ENCODE measurements at places on chromosomes 4 and X. TPM values are rescaled to one million over a fixed set of nuclear protein-coding genes. Genes with fewer than 3 reads are reported as not detected.

The CTAG1B gene
- polyA plus RNA-seq: 0.15 TPM

The SCRG1 gene
- polyA plus RNA-seq: 2.5 TPM

The TEX13C gene
- polyA plus RNA-seq: not detected

The FIP1L1 gene
- 64.4 TPM for polyA plus RNA-seq

The DNAAF6 gene
- polyA plus RNA-seq: not detected

The GPR143 gene
- 3.5 TPM for polyA plus RNA-seq

The ABLIM2 gene
- polyA plus RNA-seq: 1.3 TPM

The CYTL1 gene
- 5.6 TPM for polyA plus RNA-seq

The IQCM gene
- polyA plus RNA-seq: not detected

The RNF212 gene
- polyA plus RNA-seq: 6.8 TPM

DNA sequence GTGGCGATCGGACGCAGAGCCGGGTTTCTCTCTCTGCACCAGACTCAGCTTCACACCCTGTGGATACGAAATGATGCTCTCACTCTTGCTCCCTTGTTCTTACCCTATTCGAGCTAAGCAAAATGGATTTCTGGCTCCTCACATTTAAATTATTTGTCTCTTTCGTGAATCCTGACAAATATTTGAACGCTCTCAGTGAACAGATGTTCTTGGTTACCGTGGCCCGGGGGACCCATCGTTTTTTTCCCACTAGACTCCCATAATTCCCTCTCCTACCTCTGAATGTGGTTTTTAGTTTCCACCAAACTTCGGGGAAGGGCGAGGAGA, 630 bp downstream of the SMARCA5 start:
- no peak for DNase-seq

DNA sequence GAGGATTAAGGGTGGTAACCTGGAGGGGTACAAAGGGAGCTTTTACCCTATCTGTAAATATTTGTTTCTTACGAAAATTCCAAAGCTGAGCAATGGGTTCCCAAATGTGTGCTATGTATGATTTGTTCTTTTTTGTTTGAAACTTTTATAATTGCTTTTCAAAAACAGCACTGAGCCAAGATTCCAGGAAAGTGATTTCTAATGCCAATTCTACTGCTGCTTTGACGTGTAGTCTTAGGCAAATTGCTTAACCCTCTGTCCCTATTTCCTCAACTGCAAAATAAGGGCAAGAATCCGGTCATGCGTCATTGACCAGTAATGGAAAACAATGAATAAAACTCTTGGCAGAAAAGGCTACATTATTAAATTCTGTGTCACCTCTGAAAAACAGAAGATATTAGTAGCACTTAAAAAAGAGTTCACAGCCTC, 454.7 kb downstream of the IL15 start:
- no peak for DNase-seq

DNA sequence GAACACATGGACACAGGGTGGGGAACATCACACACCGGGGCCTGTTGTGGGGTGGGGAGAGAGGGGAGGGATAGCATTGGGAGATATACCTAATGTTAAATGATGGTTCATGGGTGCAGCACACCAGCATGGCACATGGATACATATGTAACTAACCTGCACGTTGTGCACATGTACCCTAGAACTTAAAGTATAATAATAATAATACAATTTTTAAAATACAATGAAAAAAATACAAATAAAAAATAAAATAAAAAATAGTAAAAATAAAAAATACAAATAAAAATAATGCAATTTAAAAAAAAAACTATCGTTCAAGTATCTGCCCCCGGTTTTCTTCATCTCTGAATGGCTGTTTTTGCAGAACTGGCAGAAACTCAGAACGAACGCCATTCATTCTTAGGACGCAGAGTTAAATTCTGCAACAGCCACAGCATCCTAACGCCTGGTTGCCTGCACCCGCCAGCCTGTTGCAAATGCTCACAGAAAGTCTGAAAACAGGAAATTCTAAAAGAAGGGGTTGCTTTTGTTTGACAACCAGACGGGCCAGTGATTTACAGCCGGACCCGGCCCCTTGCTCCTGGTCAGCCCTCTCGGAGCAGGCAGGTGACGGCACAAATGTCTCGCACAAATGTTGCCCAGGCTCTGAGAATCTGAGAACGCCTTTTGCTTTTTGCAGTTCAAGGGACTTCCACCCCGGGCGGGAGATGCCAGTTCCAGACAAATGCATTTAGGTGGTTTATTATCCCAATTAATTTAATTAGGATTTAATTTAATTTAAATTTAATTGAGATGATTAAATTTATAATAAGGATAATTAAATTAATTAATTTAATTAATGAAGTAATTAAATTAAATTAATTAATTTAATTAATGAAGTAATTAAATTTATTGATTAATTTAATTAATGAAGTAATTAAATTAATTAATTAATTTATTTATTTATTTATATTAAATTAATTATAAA, 47.8 kb downstream of the CRLF2 start:
- DNase-seq: no peak

GRCh38 chr4:110381784-110382183, 94.2 kb upstream of the ENPEP start:
- no peak for DNase-seq

DNA sequence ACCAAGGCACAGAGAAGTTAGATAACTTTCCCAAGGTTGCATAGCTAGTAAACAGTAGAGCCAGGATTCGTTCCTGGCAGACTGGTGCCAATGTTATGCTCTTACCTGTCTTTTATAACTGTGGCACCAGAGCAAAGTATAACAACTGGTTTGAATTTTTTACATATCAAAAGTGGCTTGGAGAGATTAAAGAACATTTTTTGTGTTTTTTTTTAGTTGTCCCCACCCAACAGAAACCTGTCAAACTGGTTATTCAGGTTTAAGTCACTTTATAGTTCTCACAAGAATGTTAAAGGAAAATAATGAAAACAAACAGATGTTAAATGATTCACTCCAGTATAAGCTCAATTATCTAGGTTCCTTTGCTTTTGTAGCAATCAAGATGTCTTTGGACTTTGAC, 15.6 kb upstream of the FAM47E start:
- DNase-seq: no peak

DNA sequence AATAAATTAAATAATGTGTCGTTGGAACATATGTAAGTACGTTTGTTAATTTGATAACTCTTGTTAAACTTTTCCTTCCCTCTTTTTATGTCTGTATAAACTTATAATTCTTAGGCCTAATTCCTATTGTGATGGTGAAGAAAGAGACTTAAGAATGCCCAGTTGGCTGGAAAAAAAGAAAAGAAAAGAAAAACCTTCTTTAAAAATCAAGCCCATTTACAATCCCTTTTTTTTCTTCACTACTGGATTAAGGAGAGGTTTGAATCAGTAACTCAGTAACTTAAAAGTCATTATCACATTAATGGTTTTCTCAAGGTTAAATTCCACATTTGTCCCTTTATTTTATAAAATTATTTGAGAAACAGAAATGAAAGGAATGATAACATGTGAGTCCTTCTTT, 253.3 kb upstream of the MAGEB2 start:
- DNase-seq: no peak

- DNase-seq: no peak
Observed at GRCh38 chr4:24743206-24743605, 52.2 kb upstream of the SOD3 start.

- DNase-seq: no peak
Observed at GRCh38 chr4:55012363-55013230, 112.8 kb downstream of the KDR start.

- DNase-seq: no peak
Observed at GRCh38 chrX:153631907-153632594, 15.0 kb upstream of the DUSP9 start.

GRCh38 chr4:121728066-121728465, 31.3 kb upstream of the ANXA5 start:
- DNase-seq: no peak

- no peak for DNase-seq
Observed at GRCh38 chr4:176896211-176896610, 103.5 kb upstream of the VEGFC start.

DNA sequence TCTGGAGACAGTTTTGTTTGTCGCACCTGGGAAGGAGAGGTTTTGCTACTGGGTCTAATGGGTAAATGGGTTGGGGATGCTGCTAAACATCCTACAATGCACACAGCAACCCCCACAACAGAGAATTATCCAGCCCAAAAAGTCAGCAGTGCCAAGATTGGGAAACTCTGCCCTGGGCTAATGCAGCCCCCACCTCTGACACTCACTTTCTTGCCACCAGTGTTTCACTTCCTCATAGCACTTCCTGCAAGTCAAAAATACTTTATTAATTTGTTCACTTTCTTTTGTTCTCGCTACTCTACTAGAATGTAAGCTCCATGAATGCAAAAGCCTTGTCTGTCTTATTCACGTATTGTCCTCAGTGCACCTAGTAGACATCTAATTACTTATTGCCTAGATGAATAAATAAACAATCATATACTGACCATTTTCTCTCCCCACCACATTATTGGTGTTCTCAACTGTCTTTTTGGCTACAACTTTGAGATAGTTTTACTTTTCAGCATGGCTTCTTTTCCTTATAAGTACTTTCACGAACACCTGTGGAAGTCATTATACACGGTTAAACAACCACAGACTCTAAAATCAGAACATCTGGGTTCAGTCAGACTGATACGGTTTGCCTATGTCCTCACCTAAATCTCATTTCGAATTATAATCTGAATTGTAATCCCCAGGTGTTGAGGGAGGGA, 82.0 kb upstream of the PITX2 start:
- no peak for DNase-seq

DNA sequence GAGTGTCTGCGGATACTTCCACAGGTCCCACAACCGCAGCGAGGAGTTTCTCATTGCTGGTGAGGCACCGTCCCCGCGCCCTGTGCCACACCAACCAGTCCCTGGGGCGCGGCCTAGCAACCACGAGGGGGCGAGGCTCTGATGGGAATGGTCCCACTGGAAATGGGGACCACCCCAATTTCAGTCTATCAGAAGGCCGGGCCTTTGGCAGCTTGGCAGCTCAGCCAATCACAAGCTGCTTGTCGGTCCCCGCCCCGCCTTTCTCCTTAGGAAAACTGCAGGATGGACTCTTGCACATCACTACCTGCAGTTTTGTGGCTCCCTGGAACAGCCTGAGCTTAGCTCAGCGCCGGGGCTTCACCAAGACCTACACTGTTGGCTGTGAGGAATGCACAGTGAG, 3.0 kb downstream of the TIMP1 start:
- no peak for DNase-seq

GRCh38 chrX:2774776-2775175, 22.9 kb downstream of the XG start:
- DNase-seq: no peak

- DNase-seq: no peak
Observed at GRCh38 chr4:31575504-31575903, 855.3 kb downstream of the PCDH7 start.

GRCh38 chrX:134718105-134718965, 60.1 kb upstream of the PLAC1 start:
- DNase-seq: peak; percentile 26

GRCh38 chrX:15748841-15749240, 10.8 kb downstream of the CA5B start:
- no peak for DNase-seq

DNA sequence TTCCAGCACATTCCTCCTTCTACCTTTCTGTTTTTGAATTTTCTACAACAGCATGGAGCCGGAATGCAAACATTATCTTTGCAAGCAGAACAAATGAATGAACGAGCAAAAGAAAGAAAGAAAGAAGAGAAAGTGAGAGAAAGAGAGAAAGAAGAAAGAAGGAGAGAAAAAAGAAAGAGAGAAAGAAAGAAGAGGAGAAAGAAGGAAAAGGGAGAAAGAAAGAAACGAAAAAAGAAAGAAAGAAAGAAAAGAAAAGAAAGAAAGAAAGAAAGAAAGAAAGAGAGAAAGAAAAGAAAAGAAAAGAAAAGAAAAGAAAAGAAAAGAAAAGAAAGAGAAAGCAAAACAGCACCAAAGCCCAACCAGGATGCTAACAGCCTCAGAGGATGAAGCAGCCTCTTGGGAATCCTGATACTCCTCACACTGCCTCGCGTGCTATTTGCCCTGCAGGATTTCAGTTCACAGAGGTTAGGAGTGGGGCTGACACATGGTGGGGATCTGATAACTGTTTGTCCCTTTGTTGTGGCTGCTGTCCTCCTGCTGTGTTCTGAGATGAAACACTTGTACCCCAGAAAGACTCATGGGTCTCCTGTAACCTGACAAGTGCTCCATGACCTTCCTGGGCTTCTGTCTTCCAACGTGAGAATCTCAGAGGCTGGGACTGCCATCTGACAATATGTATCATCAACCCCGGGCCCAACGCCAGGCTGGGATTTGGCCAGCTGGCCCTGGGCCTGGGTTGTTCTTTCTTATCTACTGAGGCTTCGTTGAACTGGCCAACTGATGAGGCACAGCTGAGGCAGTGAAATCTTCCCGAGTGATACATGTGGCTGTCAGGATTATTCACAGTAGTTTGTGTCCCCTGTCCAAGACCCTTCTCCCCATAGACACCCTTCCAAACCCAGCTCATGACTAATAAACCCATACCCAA, 61.0 kb downstream of the SEPSECS start:
- peak; percentile 78 for DNase-seq

DNA sequence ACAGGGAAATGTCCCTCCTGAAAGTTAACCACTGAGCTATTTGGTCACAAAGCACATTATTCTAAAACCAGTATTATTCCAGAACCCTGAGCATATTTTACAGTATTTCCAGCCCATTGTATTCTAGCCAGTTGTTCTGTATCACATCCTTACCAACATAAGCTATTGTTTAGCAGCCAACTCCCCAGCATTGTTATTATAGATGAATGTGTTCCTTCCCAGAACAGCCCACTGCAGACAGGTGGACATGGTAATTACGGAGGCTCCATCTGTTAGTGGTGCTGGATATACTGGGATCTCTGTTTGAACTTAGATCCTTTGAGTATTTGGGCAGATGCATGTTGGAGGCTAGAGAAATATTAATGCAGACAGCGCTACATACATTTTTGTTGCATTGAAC, 126.1 kb downstream of the MGST2 start:
- no peak for DNase-seq

- no peak for DNase-seq
Observed at GRCh38 chr4:101993842-101994775, 203.6 kb downstream of the BANK1 start.

DNA sequence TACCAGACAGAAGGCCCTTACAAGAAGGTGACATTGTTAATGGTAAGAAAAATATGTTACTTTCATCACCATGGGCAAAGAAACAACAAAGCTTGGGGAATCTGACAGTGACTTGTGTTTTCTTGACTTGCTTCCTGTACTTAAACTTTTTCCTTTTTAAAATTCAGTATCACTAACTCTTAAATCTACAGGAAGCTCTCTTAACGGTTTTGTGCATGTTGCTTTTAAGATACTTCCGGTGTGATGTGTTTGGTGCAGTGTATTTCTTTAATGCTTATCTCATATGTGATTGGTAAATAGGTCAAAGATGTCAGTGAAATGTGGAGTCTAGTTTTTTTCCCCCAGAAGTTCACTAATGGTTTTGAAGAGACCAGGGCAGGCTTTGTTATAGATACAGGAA, 45.2 kb downstream of the ADH5 start:
- DNase-seq: no peak

All from ovary (tissue), 10 donors.